ENCODE measurements at places on chromosomes 2 and 18.

DNA sequence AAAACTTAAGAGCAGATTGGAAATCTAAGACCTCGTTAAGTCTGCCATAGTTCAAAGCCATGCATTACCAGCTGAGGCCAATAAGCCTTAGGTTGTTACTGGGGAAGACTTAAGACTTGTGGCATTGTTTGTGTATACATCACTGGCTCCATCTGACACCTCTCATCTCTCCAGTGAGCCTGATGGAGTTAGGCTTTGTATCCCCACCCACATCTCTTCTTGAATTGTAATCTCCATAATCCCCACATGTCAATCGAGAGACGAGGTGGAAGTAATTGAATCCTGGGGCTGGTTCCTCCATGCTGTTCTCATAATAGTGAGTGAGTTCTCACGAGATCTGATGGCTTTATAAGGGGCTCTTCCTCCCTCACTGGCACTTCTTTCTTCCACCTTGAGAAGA, 404.6 kb downstream of the ARHGAP15 start:
- DNase-seq: no peak

DNA sequence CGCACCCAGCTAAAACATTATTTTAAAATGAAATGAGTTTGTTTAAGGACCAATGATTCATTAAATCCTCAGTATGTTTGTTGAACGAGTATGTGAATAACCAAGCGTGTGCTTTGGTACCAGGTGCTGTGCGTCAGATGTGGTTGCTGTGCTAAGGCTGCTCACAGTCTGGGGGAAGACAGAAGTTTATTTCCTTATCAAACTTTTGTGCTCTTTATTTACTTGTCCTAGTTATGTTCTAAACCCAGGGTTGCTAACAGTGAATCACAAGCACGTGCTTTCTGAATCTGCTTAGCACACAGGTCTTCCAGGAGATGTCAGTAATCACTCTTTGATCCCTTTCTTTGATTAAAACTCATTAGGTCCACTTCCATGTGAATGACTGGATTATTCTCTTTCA, 37.0 kb downstream of the RAPGEF4 start:
- DNase-seq: no peak

DNA sequence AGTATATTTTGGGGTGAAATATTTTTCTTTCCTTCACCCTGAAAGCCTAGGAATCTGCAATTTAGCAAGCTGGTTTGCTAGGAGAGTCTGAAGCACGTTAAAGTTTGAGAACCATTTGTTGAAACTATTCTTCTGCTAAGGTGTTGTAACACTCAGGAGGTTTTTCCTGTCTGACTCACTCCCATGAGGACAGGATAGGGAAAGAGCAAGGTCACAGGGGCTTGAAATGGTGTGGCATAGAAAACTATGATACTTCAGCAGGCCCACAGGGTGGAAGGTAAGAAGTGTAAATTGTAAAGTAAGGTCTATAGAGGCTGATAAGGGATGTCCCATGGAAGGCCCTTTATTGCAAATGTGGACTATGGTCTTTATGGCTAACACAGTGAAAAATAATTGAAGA, 177.7 kb upstream of the ZC3H15 start:
- DNase-seq: no peak

DNA sequence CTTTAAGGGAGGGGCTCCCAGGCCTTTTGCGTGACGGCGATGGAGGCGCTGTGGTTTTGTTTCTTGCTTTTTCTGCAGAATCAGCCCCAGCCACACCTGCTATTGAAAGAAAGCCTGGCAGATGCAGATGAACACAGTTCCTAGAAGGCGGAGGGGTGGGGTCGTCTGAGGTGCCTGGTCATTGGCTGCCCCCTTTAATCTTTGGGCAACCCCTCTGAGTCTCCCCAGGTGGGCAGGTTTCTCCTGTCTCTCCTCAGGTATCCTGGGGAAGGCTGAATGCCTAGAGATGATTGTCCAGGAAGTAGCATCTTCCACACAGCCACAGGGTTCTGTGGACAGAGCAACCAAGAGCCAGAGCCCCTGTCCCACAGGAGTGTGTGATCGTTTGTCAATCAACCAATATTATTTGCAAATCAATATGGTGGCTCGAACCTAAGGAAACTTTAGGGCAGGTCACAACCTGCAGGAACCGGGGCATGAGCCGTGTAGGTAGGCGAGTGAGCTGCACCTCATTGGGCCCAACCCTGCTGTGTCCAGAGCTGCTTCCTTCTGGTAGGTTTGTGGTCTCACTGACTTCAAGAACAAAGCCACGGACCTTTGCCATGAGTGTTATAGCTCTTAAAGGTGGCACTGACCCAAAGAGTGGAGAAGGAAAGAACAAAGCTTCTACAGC, 104.3 kb downstream of the NDUFA10 start:
- DNase-seq: no peak

- DNase-seq: no peak
Measured at GRCh38 chr2:108118996-108119395, 120.8 kb upstream of the SULT1C3 start.

DNA sequence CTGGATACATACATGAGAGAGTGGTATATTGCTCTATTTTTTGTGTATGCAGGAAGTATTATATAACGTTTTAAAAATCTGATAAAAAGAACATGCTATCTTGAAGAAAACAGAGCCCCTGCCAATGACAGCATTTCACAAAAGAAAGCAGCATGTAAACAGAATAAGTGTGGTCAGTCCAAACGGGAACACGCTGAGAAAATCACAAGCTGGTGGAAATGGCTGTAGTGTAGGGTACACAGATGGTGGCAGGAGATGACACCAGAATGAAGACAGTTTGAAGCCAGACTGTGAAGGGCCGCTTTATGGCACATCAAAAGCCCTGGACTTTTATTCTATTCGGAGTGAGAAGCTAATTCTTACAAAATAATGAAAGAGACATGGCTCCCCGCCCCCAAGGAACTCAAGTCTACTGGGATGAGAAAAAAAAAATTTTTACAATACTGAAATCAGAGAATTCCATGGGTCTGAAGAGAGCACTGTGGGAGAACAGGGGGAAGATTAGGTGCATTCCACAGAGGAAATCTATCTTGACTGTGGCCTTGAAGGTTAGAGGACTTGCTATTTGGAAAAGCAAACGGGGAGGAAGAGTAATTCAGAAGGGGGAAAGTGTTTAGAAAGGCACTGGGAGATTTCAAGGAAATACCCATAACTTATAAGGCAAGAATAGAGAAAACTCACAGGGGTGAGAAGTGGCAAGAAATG, 217.7 kb upstream of the SMAD7 start:
- no peak for DNase-seq

DNA sequence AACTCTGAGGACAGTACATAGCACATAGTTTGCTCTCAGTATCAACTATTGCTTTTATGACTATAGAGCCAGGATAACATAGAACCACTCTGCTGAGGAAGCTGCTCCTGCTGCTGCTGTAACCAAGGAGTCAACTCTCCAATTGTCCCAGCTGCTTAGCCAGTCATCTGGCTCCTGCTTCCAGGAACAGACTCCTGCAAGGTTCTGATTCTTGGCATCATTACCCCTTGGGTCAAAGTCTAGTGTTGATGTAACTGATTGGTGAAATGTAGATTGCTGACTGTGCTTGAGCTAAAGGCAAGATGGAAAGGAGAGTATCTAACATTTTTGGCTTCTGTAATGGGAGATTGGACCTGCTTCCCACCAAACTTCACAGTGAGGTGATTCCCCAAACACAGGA, 261.9 kb upstream of the FSHR start:
- no peak for DNase-seq

DNA sequence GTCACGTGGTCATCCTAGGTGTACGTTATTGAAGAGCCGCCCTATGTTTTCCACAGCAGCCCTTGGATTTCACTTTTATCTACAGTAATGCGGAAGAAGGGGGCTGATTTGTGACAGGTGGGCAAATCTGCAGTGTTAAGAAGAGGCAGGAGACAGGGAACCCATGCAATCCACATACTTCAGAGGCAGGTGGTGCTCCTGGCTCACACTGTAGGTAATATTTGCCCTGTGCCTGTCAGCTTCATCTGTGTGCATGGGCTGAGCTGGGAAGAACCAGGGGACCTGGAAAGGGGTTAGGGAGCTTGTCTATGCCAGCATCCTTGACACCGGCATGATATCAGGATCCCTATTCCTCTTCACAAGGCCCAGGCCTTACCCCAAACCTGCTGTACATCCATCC, 183.9 kb downstream of the SH3RF3 start:
- no peak for DNase-seq

DNA sequence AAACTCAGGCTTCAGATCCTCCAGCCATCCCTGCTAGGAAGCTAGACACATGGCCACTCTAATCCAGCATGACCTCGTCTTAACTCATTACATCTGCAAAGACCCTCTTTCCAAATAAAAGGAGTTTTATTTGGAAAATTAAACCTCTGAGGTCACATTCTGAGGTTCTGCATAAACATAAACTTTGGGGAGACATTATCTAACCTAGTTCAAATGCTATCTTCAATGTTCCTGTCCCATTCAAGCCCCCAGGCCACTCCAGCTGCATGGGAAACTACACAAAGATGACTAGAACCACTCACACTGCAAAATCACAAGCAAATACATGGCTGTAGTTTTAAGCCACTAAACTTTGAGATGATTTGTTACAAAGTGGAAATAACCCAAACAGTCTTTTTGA, 99.0 kb upstream of the RNF152 start:
- DNase-seq: no peak

DNA sequence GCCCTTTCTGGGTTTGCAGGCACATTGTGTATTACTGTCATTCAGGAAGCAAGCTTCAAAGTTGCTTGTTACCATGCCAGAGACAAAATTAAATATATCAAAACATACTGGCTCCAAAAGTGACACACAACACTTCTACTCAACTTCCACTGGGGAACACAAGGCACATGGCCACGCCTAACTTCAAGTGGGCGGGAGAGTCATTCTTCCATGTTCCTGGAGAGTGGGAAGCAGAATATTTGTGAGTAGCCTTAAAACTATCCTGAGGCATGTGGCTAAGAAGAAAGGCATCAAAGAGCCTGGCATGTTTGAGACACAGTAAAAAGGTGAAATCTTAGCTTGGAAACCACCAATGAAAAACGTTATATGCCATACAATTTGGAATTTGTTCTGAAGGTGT, 90.5 kb upstream of the TACR1 start:
- no peak for DNase-seq

All from esophagus squamous epithelium (tissue), 5 donors.